ENCODE measurements at places on chromosomes 12 and 14.

- no peak for DNase-seq
Measured at GRCh38 chr12:58189893-58190292, 248.5 kb downstream of the ATP23 start.

- no peak for DNase-seq
Measured at GRCh38 chr12:7959701-7960121, 23.7 kb upstream of the SLC2A3 start.

DNA sequence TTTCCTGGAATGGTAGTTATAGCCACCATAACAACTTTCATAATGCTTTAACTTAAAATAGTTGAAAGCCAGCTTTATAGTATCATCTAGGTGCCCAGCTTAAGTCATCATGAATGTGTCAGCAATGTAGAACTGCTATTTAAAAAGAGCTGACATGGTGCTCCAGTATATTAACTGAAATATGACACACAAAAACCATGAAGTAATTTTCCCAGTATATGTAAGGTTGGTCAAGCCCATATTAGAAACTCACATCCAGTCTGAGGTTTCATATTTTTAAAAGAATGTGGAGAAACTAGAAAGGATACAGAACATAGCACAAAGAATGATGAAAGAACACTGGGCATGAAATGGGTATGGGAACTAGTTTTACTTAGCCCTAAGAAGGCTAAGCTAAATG lies 121.3 kb upstream of the KRAS start:
- DNase-seq = no peak

DNA sequence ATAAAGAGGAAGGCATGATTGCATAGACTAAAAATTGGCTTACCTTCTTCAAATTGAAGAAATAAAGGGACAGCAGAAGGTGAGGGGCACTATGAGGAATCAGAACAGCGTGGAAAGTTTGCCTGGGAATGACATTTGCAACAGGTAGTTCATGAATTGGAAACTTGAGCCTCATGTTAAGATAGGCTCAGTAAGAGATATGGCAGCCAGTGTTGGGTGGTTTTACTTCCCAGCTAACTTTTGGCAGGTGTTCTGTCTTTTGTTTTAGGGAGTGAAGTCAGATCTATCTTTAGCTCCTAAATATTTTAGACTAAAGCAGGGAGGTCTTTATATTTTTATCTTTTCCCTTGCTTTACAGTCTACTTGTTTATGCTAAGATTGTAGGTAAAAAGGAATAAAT lies 122.4 kb downstream of the ANO6 start:
- no peak for DNase-seq

Data from stimulated activated CD4-positive, alpha-beta T cell treated with anti-CD3 and anti-CD28 coated beads, Interleukin-1b, Interleukin-23, amount 100 ng/mL, for 1 hour (primary cell).